H9 (cell line): ENCODE measurements at places on chromosomes 11 and 22. TPM values are rescaled to one million over a fixed set of nuclear protein-coding genes. Genes with fewer than 3 reads are reported as not detected.

CRYBA4 gene
- 0.37 and 0.52 TPM in 2 replicates for total RNA-seq

DNA sequence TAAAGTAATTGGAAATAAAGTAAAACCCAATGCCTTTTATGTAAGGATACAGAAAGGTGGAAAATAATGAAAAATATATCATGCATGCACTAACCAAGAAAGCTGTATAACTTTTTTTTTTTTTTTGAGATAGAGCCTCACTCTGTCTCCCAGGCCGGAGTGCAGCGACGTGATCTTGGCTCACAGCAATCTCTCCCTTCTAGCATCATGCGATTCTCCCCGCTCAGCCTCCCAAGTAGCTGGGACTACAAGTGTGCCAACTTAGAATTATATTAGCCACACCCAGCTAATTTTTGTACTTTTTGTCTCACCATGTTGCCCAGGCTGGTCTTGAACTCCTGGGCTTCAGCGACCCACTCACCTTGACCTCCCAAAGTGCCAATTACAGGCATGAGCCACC is 4.5 kb downstream of the GGT5 start:
- DNase-seq = no peak

HBE1 gene
- total RNA-seq = not detected in 2 replicates

DNA sequence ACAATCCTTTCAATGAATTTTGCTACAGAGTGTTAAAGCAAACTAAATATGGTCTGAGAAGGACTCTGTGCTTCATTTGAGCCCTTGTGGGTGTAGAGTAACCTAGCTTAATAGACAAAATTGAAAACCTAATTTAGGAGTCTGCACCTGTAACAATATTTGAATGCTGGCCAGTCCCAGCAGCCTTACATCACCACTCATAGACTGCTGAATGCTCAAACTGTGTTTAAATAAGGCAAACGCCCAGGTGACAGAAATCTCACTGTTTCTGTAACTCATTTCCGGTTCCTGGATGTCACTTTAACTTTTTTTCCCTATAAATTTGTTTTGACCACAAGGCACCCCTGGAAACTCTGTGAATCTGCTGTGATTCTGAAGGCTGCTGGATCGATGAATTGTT is 45.5 kb upstream of the GLYATL1B start:
- no peak for DNase-seq

MGAT3 gene
- total RNA-seq = 4.7 and 5.0 TPM in 2 replicates

- DNase-seq = peak; percentile 13
Measured at GRCh38 chr22:44443641-44444235, 54.3 kb downstream of the RTL6 start.

DNA sequence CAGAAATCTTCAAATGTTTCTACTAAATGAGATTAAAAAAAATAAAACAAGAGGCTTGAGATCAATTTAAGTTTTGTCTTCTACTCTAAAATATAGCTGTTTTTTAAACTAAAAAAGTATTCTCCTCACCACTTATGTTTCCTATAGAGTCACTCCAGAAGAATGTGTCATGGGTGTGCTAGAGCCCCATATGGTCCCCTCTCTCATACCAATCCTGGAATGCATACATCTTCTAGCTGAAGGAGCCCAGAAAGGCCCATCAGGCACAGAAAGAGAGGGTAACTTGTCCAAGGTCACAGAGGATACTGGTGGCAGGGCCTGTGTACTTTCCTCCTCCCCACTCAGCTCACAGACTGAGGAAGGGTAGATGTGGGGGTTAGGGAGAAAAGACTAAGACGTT is 34.4 kb downstream of the RELT start:
- no peak for DNase-seq

DNA sequence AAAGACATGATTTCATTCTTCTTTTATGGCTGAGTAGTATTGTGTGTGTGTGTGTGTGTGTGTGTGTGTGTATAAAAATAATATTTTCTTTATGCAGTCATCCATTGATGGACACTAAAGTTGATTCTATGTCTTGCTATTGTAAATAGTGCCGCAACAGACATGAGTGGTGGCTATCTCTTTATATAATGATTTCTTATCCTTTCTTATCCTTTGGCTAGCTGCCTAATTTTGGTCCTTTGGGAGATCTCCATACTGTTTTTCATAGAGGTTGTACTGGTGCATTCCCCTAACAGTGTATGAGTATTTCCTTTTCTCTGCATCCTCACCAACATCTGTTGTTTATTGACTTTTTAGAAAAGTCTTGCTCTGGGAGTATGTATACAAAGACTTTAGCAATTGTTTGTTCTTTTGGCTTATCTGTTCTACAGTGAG is 107.0 kb downstream of the STIM1 start:
- DNase-seq = no peak

GRCh38 chr11:109697140-109697843 is 275.3 kb downstream of the C11orf87 start:
- peak; percentile 68 for DNase-seq

DNA sequence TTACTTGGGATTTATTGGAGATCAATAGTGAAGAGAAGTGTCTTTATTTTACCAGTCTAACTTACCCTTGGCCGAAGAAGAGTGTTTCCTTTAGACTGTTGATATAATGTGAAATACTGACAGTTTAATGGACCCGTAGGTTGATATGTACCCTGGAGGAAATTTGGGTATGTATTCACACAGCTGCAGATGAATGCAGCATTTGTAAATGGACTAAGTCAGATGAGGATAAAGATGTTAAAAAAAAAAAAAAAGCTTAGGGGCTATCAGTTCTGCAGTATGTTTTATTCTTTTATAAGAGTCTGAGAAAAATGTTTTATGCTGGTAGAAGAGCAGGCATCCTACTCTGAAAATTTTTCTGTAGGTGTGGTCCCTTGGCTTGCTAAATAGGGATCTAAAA is 2.7 kb downstream of the REXO2 start:
- no peak for DNase-seq

- no peak for DNase-seq
Measured at GRCh38 chr11:122186439-122187080, 70.5 kb upstream of the BLID start.

DNA sequence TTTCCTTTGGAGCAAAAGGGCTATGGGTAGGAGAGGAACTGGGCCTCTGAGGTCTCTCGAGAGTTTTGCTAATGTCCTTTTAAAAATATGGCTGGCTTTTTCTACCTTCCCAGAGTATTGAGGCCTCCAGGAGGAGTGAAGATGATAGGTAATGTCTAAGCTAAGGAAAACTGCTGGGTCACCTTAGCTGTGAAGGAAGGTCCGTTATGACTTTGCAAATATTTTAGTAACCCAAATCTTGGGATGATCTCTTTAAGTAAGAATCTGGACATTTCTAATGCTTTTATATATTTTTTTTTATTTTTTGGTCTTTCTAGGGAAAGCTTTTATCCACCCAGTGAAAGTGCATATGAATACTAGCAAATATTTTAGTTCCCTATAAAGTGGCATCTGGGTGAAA is 60.9 kb upstream of the SYN3 start:
- DNase-seq = no peak

DNA sequence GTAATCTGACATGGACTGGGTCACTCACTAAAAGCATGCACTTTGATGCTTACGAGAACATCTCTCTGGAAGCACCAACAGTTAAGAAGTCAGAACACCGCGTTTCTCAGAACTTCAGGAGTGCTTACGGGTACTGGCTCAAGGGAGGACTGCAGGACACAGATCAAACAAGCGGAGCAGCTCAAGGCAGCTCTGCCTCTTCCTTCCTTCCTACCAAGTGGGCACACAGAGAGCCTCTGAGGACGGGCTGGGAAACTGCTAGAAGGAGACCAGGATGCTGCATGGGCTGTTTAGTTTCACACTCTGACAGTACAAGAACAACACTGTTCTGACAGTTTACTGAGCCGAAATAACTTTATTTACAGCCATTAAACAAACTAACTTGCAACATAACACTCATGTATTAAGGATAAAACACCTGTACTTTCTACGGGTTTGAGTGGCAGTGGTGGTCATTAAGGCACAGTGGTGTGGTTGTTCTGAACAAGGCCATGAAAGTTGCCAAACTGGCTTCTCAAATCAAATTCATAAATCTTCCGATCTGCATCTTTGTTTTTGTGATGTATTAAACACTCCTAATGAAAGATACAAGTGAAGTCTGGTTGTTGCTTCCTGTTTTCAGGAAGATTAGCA is 37.5 kb downstream of the ARFGAP3 start:
- DNase-seq = no peak

DNA sequence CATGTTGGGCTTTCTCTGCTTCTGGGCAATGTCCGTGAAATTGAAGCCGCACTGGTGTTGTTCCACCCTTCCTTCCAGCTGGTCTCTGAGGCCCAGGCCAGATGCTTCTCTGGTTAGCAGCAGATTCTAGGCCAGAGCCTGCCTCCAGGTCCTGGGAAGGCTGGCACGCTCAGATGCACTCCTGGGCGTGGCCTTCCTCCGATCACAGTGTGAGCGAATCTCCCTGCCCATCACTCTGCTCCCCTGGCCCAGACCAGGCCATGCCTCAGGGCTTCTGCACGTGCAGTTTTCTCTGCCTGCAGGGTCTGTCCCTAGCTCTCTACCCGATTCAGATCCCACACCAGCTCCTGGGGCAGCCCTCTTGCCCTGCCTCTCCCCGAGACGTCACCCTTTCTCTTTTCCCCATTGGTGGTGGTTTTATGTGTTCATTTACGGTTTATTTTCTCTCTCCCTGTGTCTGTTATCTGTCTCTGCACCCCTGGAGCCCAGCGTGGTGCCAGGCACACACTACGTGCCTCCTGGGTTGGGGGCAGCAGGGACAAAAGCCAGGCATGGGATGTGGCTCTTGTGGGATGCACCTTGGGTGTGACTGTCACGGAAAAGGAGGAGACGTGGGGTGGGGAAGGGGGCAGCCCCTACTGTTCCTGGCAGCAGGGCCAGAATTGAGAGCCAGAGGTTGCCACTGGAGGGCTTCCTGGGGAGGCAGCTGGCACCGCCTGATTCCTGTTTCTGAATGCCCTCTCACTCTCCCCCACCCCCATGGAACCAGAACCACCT is 66.0 kb downstream of the KCNQ1 start:
- no peak for DNase-seq

- DNase-seq = peak; percentile 79
Measured at GRCh38 chr22:26174280-26174679, 5.0 kb downstream of the SEZ6L start.

GVQW3 gene
- total RNA-seq = 4.5 and 4.7 TPM in 2 replicates

- no peak for DNase-seq
Measured at GRCh38 chr11:32069361-32070058, 21.4 kb upstream of the RCN1 start.

DNA sequence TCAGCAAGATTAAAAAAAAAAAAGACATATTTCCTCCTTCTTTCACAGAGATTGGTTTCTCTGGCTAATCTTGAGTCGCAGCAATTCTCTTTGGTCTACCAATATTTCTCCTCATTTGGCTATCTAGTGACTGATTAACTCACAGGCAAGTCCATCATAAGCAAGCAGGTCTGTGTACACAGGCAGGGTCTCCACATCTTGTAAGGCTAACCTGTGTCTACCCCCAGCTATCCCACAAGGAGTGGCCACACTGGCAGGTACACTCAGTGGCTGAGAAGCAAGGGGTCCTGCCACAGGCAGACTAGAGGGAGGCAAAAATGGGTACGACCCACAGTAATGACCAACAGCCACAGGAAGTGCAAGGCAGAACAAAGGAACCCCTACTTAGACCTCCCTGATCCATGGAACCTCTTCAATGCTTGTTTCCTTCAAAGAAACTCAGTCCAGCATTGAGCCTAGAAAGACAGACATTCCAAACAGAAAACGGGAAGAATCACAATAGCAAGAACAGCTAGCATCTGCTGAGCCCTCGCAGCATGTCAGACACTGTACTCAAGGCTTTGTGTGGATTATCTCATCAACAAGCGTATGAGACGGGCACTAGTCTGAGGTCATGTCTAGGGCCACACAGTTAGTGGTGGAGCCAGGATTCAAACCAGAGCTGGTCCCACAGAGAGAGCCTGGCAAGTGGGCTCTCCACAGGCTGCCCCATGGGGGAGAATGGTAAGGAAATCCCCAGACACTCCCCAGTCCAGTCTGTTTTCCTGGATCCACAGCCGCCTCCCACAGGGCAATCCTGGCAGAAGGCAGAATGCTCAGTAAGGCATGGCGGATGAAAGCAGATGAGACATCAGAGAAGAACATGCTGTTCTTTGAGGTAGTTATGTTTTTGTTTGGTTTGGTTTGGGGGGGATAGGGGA is 34.3 kb downstream of the PLEKHA7 start:
- DNase-seq = no peak

DNA sequence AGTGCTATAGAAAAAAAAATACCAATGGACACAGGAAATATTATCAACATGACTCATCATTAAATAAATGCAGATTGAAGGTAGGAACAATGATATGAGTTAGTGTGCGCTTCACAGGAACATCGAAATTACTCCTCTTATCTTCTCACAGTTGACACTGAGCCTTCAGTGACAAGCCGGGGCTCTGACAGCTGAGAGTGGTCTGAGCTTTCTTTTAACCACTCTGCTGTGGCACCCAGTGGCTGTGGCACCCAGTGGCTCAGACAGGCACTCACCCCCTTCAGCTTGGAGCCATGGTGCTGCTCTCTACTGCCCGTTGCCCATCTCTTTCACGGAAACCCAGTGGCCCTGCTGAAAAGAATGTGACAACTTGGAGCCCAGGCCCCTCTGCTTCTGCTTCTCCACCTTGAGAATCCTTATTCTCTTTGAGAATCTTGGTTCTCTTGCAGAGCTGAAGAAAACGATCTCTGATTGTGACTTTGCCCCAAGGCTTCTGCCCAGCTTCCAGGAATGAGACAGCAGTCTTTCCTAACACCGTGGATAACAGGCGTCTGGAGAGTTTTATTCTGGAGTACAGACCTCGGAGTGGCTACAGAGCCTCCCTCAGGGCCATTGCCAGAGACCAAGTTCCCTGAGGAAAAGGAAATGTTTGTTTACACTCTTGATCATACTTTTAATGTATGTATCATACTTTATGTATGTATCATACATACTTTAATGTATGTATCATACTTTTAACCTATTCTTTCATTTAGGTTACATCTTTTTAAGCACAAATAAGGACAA is 37.1 kb upstream of the OR8B8 start:
- DNase-seq = no peak

DNA sequence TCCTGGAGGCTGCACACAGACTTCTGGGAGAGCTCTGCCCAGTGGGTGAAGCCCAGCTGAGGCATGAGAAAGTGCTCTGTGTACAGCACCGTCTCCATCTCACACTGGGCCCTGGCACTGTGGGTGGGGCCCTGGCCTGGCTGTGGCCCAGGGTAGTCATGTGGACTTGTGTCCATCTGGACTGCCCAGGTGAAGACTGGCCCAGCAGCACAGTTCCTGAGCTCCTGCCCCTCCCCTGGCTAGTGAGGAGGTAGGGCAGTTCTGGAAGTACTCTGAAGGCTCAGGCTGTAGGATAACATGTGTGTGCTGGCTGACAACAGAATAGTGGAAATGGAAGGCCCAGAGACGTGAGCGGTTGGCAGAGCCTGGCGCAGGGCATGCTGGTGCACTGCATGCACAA is 35.4 kb downstream of the RSPH14 start:
- no peak for DNase-seq

GGTLC3 gene
- not detected in 2 replicates for total RNA-seq

B4GALNT4 gene
- 101 and 105 TPM in 2 replicates for total RNA-seq

- DNase-seq = no peak
Measured at GRCh38 chr11:17408026-17408425, 19.6 kb upstream of the KCNJ11 start.
